ENCODE measurements at places on chromosomes 3 and 15. TPM values are rescaled to one million over a fixed set of nuclear protein-coding genes. Genes with fewer than 3 reads are reported as not detected.

- no peak for DNase-seq
These were observed 98.5 kb downstream of the MTHFS start for GRCh38 chr15:79798311-79798710.

GRCh38 chr15:89244574-89244903 lies 760 bp downstream of the FANCI start:
- DNase-seq: no peak

GRCh38 chr3:181326637-181327223 lies 337.2 kb upstream of the DNAJC19 start:
- DNase-seq: no peak

DNA sequence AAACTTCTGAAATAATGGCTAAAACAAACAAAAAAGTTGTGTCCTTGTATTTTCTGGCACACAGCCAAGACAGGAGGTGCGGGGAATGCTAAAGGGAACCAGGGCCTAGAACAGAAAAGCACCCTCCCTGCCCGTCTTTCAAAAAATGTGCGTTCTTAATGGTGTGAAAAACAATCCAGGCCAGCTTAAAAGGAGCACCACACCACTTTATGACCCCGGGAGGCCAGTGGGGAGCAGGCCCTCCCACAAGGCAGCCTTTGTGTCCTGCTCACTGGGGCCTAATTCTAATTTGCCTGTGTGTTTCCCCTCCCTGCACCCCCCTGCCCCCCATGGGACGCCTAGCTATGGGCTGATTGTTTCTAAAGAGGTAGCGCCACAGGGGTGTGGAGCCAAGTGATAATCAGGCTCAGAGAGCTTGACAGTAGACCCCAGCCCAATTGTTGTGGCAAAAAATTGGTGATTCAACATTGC lies 181.4 kb downstream of the GREM1 start:
- DNase-seq: no peak

DNA sequence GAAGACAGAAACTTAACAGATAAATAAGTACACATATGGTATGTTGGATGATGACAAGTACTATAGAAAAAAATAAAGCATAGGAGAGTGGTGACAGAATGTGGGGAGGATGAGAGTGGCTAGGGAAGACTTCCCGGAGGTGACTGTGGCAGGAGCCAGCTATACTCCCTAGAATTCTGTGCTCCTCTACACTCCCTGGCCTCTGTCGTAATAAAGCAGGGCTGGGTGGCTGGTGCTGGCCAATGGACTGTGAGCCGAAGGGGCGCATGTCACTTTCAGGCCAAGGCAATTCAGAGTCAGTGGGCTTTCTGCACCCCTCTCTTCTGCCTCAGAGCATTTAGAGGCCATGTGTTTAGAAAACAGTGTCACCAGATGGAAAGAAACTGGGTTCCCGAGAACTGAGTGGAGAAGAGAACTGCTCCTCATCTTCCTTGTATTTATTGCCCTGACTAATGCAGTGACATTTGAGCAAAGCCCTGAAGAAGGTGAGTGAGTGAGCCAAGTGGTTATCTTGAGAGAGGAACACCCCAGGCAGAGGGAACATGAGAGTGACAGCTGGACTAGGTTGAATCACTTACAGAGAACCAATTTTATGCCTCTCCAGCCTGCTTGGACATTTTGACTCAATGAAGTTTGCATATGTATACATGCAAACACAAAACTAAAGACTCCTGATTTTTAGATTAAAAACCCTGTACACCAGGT lies 5.2 kb upstream of the VPS8 start:
- no peak for DNase-seq

- DNase-seq: no peak
These were observed 99.2 kb upstream of the SAMMSON start for GRCh38 chr3:69900331-69900730.

GRCh38 chr3:110391640-110392395 lies 679.8 kb upstream of the NECTIN3 start:
- DNase-seq: no peak

- no peak for DNase-seq
These were observed 37.8 kb downstream of the IQGAP1 start for GRCh38 chr15:90425726-90426346.

DNA sequence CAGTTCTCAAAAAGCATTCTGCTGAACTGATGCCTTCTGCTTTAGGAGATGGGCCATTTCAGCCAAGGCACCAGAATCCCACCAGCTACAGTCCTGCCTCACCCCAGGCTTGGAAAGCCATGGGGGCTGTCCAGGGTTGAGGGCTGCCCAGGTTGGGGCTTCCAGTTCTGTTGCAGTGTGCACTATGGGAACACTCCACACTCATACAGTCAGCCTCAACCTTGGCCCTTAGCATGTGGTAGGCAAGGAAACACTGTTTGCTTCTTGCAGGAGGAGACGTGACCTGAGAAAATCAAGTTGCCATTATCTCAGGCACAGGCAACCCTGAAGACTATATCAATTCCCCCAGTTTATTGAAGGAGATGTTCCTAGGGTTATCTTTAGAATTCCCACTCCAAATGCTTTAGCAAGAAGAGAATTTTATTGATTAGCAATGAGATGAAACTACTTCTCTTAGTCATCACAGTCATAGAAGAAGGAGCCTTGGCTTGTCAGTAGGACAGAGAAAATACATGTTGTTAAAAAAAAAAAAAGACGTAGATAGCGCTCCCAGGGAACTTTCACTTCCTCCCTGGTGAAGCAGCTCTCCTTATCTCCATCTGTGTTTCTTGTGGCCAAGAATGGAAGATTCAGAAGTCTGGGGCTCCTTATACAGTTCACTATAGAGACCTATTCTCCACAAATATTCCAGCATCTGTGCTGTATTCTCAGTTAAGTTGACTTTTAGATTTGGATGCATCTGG lies 38.3 kb upstream of the IL12A start:
- DNase-seq: no peak

DNA sequence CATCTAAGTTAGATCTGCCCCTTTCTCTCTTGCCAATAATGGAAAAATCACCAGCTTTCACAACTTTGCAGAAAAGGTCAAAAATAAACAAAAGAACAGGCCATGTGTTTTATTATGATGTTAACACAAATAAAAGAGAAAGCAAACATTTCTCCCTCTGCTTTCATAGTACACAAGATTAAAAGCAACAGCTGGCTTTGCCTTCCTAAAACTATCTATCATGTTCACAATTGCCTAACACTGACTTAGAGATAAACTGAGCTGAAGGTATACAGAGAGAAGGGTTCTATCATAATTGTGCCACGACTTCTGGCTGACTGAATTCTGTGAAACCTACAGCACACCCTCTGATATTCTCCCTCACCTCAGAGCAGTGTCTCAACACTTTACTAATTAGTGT lies 29.4 kb downstream of the AADAC start:
- no peak for DNase-seq

- DNase-seq: no peak
These were observed 16.7 kb downstream of the ALS2CL start for GRCh38 chr3:46676601-46677410.

DNA sequence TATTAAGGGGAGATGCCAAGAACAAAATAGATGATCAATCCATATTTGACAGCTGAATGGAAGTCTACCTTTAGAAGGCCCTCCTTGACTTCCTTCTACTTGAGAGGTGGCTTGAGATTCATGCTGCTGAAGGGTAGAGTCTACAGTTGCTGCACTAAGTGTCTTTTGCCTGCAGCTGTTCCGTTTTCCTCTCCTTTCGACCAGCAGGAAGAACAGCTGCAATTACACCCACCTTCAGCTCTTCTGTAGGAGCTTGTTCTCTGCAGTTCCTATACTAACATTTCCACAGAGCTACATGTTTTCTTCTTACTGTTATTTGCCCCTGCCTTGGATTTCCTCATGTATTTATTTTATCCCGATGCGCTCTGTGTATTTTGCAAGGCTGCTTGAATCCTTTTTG lies 79.1 kb downstream of the ARRDC4 start:
- no peak for DNase-seq

- DNase-seq: no peak
These were observed 10.5 kb downstream of the BNIP2 start for GRCh38 chr15:59678620-59679019.

- DNase-seq: no peak
These were observed 169.1 kb upstream of the CCDC54 start for GRCh38 chr3:107208100-107208499.

- no peak for DNase-seq
These were observed 47.6 kb downstream of the CTDSPL start for GRCh38 chr3:37909067-37909911.

DNA sequence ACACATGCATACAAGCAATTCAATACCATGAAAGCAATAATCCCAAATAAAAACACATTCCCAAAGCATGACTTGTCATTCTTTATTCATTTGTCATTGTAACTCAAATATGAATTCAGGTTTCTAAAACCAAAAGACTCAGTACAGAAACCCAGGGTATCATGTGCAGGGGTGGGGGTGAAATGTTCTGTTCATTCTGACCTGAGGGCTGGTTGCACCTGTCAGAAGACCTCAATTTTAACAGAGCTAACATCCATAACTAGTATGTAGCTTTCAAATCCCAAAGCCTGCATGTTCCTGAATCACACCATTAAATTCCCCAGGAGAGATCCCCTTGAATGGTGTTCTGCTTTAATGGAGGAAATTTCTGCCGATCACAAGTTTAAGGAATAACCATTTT lies 738.7 kb downstream of the MCTP2 start:
- DNase-seq: no peak

GRCh38 chr3:196555295-196555694 lies 13.1 kb downstream of the WDR53 start:
- DNase-seq: no peak

GRCh38 chr3:197186887-197187588 lies 111.4 kb downstream of the DLG1 start:
- DNase-seq: no peak

DNA sequence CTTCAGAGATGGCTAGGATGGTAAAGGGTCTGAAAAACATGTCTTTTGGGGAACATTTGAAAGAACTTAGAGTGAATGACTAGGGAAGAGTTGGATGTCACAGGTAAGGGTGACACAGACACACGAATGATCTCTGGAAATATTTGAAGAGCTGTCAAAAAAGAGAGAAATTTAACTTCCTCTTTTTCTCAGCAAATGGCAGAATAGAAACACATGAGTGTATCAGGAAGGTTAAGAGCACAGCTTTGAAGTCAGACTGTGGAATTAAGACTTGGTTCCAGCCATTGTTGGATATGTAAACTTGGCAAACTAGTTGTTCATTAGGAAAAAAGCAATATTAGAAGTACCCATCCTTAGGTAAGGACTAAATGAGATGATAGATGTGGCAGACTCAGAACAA lies 117.7 kb downstream of the IMPG2 start:
- no peak for DNase-seq

GRCh38 chr3:151305775-151306151 lies 10.9 kb downstream of the GPR87 start:
- no peak for DNase-seq

GRCh38 chr3:156388497-156389448 lies 166.1 kb downstream of the SSR3 start:
- no peak for DNase-seq

- no peak for DNase-seq
These were observed 17.1 kb downstream of the NEK10 start for GRCh38 chr3:27352047-27352446.

DNA sequence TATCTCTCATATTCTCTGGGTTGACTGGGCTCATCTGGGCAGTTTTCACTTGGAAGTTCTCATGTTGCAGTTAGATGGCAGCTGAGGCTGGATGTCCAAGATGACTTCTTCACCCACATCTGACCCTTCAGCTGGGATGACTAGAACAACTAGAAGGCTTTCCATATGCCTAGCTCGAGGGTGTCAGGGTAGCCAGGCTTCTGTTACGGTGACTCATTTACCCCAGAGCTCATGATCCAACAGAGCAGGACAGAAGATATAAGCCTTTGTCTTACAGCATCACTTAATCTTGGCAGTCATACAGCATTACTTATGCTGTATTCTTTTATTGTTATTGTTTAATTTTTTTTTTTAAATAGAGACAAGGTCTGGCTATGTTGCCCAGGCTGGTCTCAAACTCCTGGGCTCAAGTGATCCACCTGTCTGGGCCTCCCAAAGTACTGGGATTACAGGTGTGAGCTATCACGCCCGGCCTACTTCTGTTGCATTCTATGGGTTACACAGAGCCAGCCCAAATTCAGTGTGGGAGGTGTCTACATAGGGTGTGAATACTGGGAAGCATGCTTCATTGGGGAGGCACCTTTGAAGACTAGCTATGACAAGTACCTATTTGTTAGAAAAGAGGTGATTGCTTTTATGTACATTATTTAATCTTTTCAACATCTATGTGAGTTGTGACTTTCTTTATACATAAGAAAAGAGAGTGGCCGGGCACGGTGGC lies 10.7 kb downstream of the HMCES start:
- no peak for DNase-seq

DNA sequence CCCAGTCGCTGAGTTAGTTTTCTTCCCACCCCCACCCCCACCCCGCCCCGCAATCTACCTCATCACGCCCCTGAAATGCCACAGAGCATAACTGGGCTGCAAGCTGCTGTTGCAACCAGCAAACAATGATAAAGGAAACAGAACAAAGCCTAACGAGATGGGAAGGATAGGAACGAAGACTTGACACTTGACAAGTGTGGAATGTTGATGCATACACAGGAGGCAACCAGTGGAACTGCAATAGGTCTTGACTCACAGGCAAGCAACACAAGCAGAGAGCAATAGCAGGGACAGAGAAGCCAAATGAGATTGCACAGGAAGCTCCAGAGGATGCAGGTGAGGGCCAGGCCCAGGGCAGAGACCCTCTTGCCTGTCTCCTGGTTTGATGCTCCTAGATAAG lies 225.9 kb downstream of the IGSF11 start:
- DNase-seq: no peak

- no peak for DNase-seq
These were observed 14.2 kb downstream of the CP start for GRCh38 chr3:149207475-149207874.

GRCh38 chr3:31399271-31399670 lies 133.5 kb upstream of the STT3B start:
- no peak for DNase-seq

- DNase-seq: no peak
These were observed 7.1 kb downstream of the ITGA11 start for GRCh38 chr15:68424754-68425390.

- no peak for DNase-seq
These were observed 78.4 kb downstream of the FBXL2 start for GRCh38 chr3:33355611-33356010.

TEX264 gene
- total RNA-seq: 43.1 TPM

CADPS gene
- total RNA-seq: not detected

SCN11A gene
- total RNA-seq: 0.02 TPM

POLQ gene
- 23.8 TPM for total RNA-seq

RASGRP1 gene
- total RNA-seq: 113 TPM

POC1A gene
- total RNA-seq: 20.4 TPM

MYEF2 gene
- 36.3 TPM for total RNA-seq

PPP1R14D gene
- not detected for total RNA-seq

FBXL22 gene
- total RNA-seq: 0.78 TPM

RHCG gene
- not detected for total RNA-seq

CLDND1 gene
- total RNA-seq: 338 TPM

ACP3 gene
- not detected for total RNA-seq

RBP2 gene
- total RNA-seq: not detected

MOBP gene
- 0.14 TPM for total RNA-seq

ROPN1 gene
- not detected for total RNA-seq

AMOTL2 gene
- total RNA-seq: not detected

All from activated T-helper 2 cell treated with anti-CD3 and anti-CD28 coated beads, Interferon-gamma antibody, Interleukin-2, Interleukin-4, amounts not matched to agents 10 μg/mL and 5 μg/mL and 100 μg/mL, durations not matched to agents 14 hours and 24 hours and 36 hours (primary cell).